Ovary (tissue), 10 donors: ENCODE measurements at places on chromosomes 1 and 21.

DNA sequence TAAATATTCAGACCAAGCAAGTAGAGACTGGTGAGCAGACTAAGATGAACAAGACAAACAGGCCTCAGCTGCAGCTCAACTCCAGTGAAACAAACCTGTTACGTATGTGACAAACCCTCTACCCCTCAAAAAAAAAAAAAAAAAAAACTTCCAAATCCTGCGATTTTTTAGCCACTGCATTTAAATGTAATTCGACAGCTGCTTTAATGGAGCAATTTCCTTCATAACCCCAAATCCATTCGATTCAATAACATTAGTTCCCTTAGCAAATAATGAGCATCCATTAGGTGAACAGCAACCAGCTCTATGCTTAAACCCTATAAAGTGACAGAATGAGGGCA, 31.1 kb downstream of the SIPA1L2 start:
- DNase-seq = no peak

GRCh38 chr1:209791920-209792319, 7.6 kb upstream of the C1orf74 start:
- DNase-seq = no peak

DNA sequence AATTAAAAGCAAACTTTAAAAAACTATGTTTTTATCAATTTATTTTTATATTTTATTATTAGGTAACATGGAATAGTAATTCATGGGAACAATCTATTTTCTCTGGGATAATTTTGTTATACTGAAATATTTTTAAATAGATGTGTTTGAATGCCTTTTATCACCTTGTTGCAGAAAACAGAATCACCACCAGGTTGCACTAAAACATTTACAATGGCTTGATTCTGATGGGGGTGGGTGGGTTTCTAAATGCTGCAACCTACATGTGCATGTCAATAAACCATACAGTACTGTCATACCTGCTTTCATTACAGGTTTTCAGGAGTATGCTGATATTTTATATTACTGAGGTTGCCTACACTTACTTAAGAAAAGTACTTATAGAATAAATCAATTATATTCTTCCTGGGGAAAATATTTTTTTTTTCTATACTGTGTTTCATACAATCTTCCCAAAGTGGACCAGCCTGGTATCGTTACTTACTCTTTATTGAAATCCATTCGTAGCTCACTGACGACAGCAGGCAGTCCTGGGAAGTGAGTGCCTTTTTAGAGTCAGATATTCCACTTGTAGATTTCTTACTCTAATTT, 132.8 kb downstream of the PTPRC start:
- DNase-seq = no peak

GRCh38 chr1:1806890-1807289, 28.6 kb upstream of the NADK start:
- DNase-seq = no peak

- DNase-seq = no peak
Observed at GRCh38 chr1:198640174-198640573, 1.3 kb downstream of the PTPRC start.

GRCh38 chr1:92473781-92474495, 12.8 kb downstream of the GFI1 start:
- no peak for DNase-seq

DNA sequence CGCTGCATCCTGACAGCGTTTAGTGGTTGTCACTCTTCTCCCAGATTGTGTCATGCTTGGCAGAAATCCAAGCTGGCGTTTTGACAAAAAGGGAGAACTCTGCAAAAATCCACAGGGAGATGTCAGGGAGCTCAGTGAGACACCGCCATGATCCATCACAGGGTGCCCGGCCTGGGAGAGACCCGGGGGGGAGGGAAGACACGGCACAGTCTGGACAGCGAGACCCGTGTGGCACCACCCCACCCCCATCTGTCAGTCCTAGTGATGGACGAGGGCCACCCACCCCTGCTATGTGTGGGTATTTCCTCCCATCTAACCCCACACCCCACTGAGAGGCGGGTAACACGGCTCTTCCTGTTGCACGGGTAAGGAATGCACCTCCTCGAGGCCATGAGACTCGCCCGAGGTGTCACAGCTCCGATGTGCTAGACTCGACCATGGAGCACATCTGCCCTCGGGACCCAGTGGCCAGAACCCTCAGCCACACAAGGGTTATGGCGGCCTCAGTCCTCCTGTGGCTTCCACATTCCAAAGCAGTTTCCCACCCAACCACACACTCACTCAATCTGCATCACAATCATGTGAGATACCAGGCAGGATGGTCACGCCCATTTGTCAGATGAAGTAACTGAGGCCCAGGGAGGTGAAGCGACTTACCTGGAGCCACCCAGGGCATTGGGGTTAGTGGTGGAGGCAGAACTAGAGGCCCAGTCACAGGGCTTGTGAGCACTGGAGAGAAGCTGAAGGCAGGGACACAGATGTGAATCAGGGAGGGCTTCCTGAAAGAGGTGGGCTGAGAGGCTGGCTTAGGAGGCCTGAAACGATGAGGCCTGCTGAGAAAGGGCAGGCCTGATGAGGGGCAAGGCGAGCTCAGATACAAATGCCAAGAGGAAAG, 688.5 kb downstream of the MATN1 start:
- no peak for DNase-seq

- DNase-seq = no peak
Observed at GRCh38 chr1:25971066-25971810, 26.6 kb downstream of the PAFAH2 start.

GRCh38 chr1:62796221-62796620, 12.3 kb downstream of the ATG4C start:
- no peak for DNase-seq

DNA sequence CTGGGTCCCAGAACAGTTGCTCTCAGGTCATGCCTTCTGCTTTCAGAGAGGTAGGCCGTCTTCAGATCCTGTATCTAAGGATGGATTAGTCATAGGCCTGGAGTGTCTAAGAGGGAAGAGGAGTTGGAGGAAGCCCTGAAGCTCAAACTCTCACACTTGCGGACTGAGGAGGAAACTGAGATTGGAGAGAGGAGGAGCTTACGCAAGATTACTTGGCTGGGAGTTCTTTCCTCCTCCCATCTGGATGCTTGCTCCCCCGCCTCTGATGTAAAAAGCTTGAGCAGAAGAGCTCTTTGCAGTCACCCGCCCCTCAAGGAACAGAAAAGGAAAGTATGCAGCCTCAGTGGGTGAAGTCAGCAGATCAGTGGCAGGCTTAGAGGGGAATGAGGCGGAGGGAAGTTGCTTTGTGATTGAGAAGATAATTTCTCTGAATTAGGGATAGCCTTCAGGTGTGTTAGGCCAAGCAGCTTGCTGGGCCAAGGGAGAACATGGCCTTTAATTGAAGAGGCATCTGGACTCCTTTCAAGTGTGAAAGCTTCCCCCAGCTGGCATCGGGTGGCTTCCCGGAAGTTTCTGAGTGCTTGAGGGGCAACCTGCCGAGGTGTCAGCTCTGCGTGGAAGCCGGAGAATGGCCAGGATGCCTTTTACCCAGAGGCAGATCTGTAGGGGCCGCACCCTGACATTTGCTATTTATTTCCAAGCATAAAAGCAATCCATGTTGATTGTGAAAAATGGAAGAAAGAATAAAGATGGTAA, 6.6 kb downstream of the ADORA1 start:
- no peak for DNase-seq

DNA sequence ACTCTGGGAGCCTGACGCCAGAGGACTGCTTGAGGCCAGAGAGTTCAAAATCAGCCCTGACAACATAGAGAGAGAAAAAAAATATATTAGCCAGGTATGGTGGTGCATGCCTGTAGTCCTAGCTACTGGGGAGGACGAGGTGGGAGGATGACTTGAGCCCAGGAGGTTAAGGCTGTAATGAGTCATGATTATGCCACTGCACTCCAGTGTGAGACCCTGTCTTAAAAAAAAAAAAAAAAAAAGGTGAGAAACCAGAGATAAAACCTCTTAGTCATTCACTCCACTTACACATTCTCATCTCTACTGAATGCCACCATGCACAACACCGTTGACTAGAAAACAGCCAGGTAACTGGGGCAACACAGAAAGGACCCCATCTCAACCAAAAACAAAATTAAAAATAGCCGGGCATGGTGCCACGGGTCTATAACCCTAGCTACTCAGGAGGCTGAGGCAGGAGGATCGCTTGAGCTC, 178.1 kb downstream of the SLC45A1 start:
- DNase-seq = no peak

- DNase-seq = no peak
Observed at GRCh38 chr1:39727221-39727931, 11.3 kb upstream of the PPIE start.

DNA sequence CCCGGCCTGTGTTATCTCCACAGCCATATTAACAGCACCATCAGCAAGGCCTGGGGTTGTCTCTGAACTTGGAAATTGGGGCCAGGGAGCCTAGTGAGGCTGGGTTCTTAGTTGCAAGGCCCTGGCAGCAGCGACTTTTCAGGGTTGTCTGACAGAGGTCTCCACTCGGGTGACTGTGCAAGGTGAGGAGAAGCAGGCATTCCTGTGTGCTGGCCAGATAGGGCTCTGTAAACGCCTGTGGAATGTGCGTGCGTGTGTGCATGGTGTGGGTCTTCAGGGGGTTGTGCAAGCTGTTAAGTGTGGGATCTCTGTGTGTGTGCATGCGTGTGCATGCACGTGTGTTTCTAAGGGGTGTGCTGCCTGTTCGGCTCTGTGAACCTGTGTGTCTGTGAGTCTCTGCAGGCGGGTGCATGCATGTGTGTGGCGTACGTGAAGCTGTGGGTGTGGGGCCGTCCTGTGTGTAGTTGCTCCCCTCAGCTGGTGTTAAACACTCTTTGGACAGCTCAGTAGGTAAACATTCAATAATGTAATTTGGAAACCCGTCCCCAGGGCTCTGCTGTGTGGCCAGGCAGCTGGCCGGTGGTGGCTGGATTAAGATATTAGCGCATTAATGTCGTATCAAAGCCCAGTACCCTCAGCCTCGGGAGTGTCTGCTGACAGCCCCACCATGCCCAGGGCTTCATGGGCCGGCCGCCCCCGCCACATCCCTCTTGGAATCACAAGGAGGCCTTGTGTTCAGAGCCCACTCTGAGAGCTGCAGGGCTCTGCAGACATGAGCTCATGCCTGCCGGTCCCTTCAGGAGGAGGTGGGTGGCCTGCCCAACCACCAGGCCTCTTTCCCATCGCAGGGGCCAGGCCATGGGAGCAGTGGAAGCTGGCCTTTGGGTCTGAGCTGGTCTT, 189.9 kb downstream of the FOXD2 start:
- no peak for DNase-seq

GRCh38 chr1:111334169-111334568, 43.5 kb downstream of the CHIA start:
- no peak for DNase-seq

DNA sequence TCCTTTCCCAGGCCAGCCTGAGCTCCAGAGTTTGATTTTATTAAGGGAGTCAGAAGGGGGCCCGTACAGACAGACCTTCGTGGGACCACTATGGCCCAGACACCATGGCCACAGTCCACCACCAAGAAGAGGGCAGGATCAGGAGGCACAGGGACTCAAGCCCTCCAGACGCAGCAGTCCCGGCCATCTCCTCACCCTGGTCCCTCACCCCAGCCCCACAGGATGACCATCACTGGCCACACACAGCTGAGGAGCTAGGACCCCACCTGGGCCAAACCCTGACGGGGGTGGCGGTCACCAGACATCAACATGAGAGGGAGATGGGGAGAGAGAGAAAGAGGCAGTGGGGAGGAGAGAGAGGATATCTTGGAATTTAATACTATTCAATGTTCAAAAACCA, 29.2 kb upstream of the AGPAT3 start:
- no peak for DNase-seq

GRCh38 chr1:168921629-168922028, 184.9 kb upstream of the ATP1B1 start:
- no peak for DNase-seq

DNA sequence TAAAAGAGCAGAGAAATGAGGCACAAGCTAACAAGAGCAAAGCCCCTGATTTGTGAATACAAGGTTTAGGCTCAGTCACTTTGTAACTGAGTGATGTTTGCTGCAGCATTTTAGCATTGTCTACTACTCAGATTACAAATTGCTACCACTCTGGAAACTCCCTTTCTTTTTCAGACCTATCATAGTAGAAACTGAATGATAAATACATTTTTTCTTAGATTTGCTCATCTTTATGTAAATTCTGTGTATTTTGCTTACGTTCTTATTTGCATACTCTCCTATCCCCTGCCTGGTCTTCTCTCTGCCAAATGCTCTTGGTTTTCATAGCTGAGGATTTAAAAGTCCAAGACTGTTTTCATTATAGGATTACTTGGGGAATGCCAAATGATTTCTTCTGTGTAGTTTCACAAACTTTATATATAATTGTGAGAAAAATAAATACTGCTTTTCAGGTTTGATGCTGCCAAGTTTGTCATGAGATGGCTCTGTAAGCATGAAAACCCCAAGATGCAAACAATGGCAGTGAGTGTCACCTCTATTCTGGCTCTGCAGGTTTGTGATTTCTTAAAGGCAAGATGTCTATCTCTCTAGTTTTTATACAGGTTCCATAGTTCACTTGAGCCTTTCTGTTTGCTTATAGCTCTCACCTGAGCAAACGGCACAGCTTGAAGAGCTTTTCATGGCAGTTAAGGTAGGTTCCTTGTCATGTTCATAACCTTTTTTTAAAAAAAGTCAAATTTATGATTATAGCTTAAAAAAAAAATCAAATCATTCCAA, 24.7 kb downstream of the ZYG11A start:
- DNase-seq = no peak

- no peak for DNase-seq
Observed at GRCh38 chr1:52651904-52652303, 18.9 kb downstream of the SHISAL2A start.

GRCh38 chr1:89935235-89935634, 59.7 kb upstream of the ZNF326 start:
- no peak for DNase-seq

- no peak for DNase-seq
Observed at GRCh38 chr1:54665852-54666251, 24.3 kb downstream of the MROH7 start.

DNA sequence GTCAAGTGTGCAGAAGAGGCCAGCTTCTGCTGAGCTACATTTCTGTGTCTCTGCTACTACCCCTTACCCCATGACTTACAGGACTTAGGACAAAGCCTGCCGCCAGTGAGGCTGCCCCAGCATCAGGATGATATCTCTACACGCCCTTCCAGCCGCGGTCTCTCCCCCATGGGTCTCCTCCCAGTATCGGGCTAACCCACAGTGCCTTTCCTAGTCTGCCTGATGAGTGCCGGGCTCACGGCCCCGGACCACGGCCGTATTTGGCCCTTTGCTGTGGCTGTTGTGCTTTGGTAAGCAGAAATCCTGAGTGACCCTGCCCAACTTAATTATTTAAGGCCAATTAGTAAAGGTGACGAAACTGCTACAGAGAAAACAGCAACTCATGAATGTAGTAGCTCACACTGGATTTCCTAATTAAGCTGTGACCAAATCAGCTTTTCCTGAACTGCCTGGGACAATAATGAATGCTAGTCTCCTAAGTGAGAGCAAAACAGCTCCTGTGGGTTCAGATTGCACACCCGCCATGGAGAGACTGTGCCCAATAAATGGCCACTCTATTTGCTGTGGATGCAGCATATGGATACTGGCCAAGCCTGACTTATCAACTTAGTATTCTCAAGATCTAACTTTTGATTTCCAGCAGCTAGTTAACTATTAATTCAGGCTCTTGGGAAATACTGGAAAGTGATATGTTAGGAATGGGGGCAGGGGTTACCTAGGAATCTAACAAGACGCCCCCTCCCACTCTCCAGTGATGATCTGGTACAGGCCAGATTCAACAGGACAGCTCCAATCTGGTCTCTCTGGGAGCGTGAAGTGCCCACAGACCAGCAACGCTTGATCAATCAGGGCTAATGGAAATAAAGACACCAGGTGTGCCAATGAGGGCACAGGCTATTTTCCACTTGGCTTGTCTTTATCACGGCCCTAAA, 123.3 kb upstream of the IFFO2 start:
- DNase-seq = no peak

GRCh38 chr1:71676979-71677925, 596.4 kb upstream of the ZRANB2 start:
- no peak for DNase-seq
